ENCODE measurements at places on chromosomes 5 and 9.

DNA sequence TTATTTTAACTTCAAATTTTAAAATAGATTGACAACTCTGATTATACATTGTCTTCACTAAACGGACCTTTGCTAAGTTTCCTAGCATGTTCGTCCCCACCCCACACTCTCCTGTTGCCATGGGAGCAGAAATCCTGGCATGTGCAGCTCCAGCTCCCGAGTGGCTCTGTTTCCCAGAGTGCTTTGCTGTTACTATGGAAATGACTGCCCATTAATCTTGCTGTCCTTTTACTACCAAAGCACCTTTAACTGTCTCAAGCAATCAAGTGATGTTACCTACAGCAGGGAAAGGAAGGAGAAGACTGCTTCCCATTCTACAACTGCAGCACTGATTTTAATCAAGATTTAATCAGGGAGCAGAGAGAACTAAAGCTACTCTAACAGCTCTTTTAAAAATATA, 212.0 kb upstream of the KIF2A start:
- no peak for DNase-seq

DNA sequence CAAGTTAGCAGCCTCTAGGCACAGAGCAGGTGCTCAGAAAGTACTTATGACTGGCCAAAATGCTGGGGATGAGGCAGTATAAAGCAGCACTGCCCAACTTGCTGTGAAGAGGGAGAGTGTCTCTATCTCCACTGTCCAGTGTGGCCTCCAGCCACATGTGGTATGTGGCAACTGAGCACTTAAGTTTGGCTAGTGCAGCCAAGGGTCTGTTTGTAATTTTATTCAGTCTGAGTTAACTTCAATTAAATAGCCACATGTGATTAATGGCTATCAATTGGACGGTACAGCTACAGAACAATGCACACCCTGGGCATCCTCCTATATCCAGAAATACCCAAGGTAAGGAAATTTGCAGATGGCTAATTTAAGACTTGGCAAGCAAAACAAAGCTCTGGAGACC, 26.9 kb downstream of the ROR2 start:
- DNase-seq, result no peak

- peak; percentile 44 for DNase-seq
Measured at GRCh38 chr5:111494355-111494999, 17.9 kb downstream of the STARD4 start.

GRCh38 chr5:36344899-36345298, 43.2 kb upstream of the RANBP3L start:
- DNase-seq, result no peak

DNA sequence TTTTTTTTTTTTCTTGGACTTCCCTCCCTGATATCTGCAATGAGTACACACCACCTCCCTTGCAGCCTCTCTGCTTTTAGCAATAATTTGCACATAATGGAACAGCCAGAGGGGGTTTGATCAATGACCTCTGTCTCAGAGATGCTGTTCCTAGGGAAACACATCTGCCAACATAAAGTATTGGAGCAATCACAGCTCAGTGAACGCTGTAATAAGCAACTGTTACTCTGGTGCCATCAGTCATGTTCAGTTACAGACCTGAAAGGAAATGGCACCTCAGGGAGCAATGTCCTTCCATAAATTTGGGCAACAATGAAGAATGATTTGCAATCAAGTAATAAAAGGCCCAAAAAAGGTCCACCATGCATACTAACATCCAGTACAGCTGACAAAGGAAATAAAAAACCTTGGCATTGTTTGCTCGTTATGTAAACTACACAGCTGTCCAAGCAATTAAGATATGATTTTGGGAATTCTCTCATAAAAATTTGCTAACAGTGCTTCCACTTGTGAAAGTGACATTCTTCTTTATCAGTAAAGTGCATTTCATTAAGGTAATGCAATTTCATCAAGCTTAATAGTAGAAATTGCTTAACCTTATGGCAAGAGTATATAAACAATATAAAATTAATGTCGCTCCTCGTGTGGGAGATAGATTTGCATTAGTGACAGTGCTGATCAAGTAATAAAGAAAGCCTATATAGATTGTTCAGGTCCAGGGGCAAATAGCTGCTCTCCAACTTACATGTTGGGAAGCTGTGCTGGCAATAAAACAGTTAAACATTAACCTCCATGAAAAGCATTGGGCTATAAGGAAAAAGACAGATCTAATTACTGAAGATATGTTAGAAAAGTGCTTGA, 167.8 kb downstream of the RASEF start:
- no peak for DNase-seq

DNA sequence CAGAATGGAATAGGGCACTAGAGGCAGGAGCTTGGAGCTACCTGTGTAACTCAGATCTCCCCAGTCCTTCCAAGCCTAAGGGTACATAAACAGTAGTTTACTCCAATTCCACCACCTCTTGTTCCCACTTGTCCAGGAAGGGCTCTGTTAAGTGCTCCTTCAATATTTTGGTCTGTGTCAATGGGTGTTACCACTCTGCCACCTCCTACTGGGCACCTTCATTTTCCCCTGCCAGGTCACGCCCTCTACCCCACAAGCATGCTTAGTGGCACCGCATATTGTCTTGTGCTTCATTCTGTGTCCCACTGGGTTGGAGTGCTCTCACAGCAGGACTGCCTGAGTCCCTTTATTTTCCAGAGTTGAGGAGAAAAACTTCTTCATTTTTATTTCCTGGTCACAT, 459.8 kb downstream of the ARHGEF28 start:
- DNase-seq, result no peak

GRCh38 chr5:180860273-180860886, 696 bp downstream of the ZFP62 start:
- peak; percentile 45 for DNase-seq

- DNase-seq, result peak; percentile 13
Measured at GRCh38 chr5:10801931-10802666, 41.1 kb upstream of the DAP start.

GRCh38 chr5:117889596-117889995, 1098.8 kb downstream of the DTWD2 start:
- no peak for DNase-seq

DNA sequence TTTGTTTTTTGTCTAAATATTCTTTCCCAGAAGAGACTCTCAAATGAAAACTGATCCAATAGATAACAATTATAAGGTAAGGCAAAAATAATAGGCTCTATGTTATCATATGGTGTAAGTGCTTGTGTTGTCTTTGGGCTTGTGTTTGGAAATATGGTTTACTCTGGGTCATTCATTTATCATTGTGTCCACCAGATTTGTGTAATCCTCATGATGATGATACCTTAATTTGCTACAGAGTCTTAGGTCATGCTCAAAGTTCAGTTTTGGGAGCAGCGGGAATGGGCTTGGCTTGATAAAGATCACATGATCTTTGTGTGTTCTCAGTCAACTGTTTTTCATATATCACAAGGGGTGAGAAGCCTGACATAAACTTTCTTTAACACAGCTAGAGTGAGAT, 34.2 kb downstream of the PLPPR1 start:
- no peak for DNase-seq

DNA sequence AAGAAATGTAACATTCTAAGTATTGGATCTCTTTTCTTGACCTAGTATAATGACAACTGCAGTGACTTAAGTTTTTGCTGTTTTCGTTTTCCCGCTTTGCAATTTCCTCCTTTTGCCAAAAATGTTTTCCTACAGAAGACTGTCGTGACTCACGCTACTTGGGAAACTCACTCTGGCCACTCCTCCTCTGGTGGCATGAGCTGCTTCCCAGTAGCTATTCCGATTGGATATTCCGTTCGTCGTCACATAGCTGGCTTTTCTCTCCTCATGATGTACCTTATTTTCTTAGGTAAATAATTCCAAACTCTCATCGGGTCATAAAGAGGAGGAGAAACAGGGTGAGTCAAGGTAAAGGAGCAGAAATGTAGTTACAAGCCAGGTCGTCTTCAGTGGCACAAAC, 64.9 kb downstream of the GOLPH3 start:
- DNase-seq, result no peak

- DNase-seq, result no peak
Measured at GRCh38 chr5:15948190-15948589, 231.4 kb downstream of the MARCHF11 start.

All from hematopoietic multipotent progenitor cell treated with erythropoietin and hydrocortisone succinate and interleukin-3 and kit ligand, for 17 days (in vitro differentiated cells).